ENCODE measurements at places on chromosomes 3 and 15.
A peak's percentile ranks its signal among the peaks of the same experiment; 100 is the strongest.

DNA sequence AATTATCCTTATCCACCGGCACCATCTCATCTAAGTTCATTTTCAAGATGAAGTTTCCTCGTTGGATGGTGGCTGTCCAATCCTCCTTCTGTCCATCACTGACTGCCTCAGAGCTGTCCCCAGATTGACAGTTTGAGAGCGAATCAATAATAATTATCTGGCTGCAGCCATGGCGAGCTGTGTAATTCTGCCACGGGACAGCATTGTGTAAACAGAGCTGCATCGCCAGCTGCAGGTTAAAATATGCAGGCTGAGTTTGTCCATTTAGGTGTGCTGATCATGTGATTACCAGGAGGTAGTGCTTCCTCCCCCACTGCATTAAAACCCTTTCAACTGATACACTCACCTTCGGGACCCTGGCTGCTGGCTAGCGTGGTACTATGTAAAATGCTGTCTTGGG is 461.9 kb upstream of the ONECUT1 start:
- no peak for DNase-seq

DNA sequence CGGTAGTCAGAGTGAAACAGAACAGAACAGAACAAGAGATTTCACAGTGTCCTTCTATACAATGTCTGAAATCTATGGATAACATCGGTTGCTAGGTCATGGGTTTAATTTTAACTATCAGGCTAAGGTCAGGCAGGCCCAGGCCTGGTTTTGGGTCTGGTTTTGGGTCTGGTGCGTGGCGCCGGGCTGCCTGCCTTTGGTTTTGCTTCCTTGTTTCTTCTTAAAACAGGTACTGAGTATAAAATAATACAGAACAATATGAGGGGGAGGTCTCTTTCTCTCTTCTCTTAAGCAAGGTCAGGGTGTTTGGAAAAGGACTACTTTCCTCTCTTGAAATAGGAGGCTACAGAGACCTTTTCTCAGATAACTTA is 1.4 kb downstream of the AEN start:
- DNase-seq: no peak

- no peak for DNase-seq
Measured at GRCh38 chr15:26736502-26737248, 36.2 kb downstream of the GABRB3 start.

DNA sequence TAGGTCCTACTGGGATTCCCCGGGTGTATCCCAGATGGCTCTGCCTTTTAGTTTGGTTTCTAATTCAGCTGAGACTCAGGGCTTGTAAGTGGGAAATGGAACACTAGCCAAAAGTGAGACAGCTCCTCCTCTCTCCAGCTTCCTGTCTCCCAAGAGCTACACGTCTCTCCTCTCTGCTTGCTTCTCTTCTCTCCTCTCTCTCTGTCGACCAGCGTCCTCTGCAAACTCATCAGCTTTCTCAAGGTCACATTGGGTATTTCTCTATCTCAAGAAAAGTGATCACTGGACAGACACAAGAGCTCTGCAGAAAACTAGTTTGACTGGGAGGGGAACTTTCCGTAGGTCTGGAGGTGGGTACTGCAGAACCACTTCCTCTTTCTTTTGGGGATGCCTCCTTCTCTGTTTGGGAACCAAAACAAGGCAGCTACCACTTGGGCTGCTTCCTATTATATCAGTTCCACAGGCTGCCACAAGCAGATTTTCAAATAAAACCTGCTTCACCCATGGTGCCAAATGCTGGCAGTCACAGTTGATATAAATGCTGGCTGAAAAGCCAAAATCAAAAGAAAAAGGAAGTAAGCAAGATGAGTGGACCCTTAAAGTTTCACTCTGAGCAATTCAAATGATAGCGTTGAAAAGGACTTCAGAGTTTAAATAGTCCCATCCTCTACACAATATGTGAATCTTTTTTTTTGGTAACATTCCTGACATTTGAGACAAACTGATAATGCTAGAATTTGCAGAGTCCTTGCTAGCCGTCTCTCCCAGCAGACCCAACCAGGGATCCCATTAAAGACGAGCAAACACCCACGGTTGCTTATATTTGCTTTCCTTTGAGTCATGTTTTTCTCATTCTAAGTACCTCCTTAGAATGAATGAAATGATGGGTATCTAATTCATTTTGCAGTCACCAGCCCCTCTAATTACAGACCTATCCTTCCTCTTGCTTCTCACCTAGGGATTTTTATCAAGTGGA is 7.2 kb upstream of the DYNC1LI1 start:
- DNase-seq: no peak

GRCh38 chr3:49566312-49566711 is 12.0 kb downstream of the BSN start:
- no peak for DNase-seq

DNA sequence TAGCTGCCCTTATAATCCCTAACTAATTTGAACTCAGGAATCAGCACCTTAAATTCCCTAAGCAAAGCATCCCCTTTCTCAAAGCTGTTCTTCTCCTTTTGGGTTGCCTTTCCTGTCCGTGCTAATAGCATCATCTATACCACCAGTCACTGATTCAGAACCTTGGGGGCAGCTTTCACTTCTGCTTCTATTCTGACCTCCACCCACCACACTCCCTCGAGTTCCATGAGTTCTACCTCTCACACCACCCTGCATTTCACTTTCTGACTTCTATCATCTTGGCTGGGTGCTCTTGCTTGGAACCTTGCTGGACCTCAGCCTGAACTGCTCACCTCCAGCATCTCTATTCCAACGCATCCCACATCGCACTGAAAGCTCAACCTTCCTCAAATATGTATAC is 55.4 kb upstream of the KCNMB2 start:
- no peak for DNase-seq

GRCh38 chr3:106332884-106333283 is 464.1 kb upstream of the CBLB start:
- no peak for DNase-seq

DNA sequence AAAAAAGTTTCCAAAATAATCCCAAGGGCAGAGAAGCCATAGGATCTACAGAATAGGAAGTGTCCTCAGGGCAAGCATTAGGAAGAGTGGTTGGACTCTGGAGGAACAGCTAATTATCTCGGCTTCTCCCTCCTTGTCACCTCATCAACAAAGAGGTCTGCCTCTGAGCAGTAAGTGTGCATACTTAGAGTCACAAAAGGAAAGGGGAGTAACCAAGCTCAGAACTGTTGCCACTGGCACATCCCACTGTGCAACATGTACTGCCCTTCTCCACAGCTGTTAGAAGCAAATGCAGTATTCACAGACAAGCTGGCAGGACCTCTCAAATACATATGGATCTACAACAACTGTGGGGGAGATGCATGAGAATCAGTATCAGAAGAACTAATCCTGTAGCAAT is 31.5 kb downstream of the NGLY1 start:
- DNase-seq: no peak

GRCh38 chr3:40780291-40780924 is 255.6 kb downstream of the ZNF621 start:
- DNase-seq: peak; percentile 8
